Activated naive CD4-positive, alpha-beta T cell treated with anti-CD3 and anti-CD28 coated beads for 36 hours (primary cell): ENCODE measurements at places on chromosomes 5 and 9.

- peak; percentile 54 for DNase-seq
Measured at GRCh38 chr5:180688330-180689070, 39.1 kb upstream of the FLT4 start.

DNA sequence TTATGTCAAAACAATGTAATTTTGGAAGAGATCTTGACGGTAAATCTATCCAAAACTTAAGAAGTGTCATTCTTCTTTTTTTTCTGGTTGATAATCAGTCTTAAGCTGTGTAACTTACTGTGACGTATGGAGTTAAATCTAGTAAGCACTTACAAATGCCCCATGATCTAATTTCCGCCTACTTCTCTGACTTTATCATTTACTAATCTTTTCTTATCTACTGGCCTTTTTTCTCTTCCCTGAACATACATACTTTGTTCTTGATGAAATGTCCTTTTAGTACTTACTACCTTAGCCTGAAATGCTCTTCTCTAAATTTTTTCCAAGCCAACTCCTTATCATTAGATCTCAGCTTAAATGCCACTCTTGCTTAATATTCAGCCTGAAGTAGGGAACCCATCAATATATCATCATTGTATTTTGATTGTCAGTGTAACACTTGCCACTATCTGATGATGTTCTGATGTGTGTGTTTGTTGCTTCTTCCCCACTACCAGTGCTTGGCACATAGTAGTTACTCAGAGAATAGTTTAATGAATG is 27.6 kb downstream of the AP3S1 start:
- no peak for DNase-seq

GRCh38 chr5:76449606-76450005 is 46.5 kb downstream of the IQGAP2 start:
- no peak for DNase-seq

DNA sequence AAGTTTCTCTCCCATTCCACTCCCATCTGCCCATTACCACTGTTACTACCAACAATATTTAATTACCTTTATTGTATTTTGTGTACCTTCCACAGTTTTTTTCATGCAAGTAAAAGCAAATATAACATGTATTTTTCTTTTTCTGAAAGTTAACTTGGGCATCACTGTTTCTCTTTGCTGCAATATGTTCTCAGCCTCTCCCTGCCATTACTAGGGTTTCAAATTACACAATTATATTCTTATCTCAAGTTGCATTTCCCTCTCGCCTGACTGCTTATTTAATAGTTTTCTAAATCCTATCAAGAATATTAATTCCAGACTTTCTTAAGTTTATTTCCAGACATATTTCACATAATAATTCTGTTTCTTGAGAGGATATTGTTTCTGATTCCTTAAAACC is 46.9 kb upstream of the GAS1 start:
- no peak for DNase-seq

DNA sequence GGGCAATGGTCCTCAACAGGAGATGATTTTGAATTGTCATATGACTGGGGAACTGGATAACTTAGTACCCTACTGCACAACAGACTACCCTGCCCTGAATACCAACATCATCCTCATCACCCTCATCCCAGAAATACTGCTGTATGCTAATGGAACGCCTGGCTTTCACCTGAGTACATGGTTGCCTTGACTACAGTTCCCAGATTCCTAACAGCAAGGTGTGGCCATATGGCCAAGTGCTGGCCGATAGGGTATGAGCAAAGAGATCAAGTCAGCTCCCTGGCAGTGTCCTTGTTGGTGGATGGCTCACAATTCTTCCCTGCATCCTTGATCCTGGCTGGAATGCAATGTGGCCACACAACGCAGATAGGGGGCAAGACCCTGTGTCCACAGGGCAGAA is 31.2 kb upstream of the IRX2 start:
- DNase-seq = no peak

- DNase-seq = no peak
Measured at GRCh38 chr9:28547527-28547926, 974.2 kb upstream of the C9orf72 start.

DNA sequence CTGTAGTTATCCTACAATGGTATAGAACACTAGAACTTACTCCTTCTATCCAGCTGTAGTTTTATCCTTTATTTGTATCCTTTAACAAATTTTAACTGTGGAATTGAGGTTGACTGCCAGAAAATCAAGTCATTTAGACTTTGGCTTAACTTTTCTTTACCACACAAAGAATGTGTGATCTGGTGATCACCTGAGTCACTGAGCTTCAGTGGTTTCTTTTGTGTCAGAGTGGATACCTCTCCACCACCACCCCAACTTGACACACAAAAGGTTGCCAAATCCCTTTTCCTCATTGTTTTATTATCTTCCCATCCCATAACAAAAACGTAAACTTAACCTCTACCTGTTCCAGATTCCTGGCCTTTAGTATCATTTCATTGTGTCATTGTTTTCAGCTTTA is 5.5 kb downstream of the OTULIN start:
- DNase-seq = peak; percentile 31

GRCh38 chr5:135556620-135557019 is 20.9 kb upstream of the NEUROG1 start:
- no peak for DNase-seq

DNA sequence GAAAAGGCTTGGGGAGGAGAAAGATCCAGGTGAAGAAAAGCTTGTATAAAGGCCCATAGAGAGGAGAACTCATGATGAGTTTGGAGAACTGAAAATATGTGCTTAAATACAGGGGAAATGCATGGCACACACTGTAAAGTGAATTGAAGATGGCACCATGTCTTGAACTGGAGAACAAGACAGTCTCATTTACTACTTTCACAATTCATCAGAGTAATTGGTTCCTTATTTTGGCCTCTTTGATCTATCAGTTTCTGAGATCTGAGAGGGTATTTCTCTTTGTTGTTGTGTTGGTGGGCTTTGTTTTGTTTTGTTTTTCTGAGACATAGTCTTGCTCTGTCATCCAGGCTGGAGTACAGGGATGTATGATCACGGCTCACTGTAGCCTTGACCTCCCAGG is 98.2 kb downstream of the CEMIP2 start:
- no peak for DNase-seq

GRCh38 chr9:72486594-72486955 is 34.8 kb upstream of the TMC1 start:
- no peak for DNase-seq

DNA sequence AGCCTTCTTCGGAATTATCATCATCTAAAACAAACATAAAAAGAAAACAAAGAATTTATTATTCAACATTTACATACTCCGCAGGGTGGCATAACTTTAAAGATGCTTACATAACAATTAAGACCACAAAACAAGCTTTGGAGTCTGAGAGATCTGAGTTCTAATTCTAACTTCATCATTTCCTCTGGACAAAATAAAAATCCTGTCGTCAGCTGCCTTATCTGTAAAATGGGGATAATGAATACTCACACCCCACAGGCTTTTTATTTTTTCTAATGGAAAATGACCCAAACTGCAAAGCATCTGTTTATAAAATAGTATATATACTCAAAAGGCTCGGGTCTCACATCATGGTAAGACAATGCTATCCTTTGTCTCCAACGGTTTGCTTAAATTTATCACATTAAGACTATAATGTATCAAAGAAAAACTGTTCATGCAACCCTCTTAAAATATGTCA is 4.3 kb downstream of the ARRDC3 start:
- no peak for DNase-seq

- DNase-seq = no peak
Measured at GRCh38 chr9:77946969-77947620, 84.5 kb downstream of the GNAQ start.

DNA sequence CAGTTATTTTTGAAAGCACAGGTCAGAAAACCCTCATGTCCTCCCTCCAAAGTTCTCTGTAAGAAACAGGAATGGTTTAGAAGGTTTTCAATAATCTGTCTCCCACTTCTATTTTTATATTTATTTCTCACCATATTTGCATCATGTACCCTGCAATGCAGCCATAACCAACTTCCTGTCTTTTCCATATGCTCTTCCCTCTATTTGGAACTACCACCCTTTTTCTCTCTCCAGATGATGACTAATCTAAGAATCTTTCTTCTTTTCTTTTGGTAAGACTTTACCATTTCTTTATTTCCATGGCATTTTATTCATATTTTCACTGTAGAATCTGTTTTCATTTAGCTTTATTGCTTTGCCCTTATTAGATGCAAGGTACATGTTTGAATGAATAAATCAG is 33.9 kb downstream of the MAN2A1 start:
- DNase-seq = no peak

GRCh38 chr9:3321186-3321585 is 204.6 kb downstream of the RFX3 start:
- DNase-seq = no peak

- no peak for DNase-seq
Measured at GRCh38 chr5:168611165-168611564, 32.0 kb upstream of the PANK3 start.

- no peak for DNase-seq
Measured at GRCh38 chr9:130756037-130756436, 62.5 kb downstream of the EXOSC2 start.

- no peak for DNase-seq
Measured at GRCh38 chr9:126503333-126504085, 110.2 kb upstream of the LMX1B start.

DNA sequence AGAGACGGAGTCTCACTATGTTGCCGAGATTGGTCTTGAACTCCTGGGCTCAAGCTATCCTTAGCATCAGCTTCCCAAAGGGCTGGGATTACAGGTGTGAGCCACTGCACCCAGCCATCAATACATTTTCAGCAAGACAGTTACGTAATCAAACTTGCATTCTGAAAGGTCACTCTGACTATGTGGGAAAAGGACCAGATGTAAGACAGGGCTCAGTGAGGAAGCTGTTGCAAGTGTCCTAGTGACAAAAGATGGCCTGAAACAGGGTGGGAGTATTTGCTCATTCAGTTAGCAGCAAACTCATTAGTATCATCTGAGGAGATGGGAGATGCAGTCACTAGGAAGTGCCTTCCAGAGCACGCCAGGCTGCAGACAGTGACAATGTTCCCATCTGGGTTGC is 16.9 kb downstream of the MED27 start:
- no peak for DNase-seq

- no peak for DNase-seq
Measured at GRCh38 chr5:169050146-169050571, 250.8 kb downstream of the SLIT3 start.

GRCh38 chr5:65722575-65723403 is 784 bp downstream of the NLN start:
- no peak for DNase-seq

DNA sequence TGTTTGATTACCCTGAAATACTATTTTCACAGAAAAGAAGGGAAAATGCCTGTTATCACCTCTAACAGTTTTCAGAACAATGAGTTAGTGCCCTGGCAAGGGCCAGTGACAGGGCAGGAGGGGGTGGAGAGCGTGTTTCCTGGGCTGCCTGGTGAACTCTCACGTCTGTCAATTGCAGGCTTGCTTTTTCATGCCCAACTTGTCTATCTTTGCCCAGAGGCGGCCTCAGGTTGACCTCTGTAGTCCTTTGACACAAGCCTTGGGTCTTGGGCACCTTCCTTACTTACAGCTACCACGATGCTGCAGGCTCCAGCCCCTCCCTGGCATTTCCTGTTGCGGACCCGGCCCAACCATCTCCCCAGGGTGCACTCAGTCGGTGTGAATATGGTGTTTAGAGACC is 2.2 kb upstream of the CEL start:
- DNase-seq = peak; percentile 38

GRCh38 chr5:2906302-2907090 is 155.0 kb upstream of the IRX2 start:
- no peak for DNase-seq

DNA sequence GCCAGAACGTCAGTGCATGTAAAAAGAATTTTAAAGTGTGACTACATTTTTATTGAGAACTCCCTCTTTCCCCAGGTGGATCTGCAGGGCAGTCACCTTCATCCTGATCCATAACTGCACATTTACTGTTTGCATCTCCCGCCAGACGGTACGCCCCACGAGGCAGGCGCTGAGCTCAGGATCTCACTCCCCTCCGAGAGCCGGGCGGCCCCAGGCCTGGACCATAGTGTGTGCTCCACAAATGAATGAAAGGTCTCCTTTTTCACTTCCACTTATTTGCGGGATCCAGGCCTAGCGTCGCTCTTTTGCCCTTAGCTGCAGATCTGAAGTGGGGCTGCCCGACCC is 378 bp downstream of the DROSHA start:
- peak; percentile 29 for DNase-seq

GRCh38 chr5:149883550-149883949 is 61.0 kb downstream of the PDE6A start:
- no peak for DNase-seq

DNA sequence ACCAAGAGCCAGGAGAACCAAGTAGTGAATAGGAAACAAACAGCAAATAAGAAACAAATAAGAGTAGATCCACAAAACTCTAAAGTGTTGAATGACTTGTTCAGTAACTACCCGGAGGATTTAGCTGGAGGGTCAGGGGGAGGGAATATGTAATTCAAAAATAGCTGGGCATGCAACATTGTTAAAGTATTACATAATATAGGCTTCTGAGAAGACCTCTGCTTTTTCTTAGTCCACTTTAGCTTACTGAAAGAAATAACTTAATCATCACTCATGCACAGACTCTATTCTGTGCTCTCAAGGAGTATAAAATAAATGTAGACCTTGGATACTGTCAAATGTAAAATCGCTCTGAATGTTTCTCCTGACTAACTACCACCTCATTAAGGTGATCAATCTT is 183.2 kb upstream of the POU5F2 start:
- no peak for DNase-seq

GRCh38 chr9:114156657-114157421 is 1.5 kb downstream of the COL27A1 start:
- peak; percentile 21 for DNase-seq

- no peak for DNase-seq
Measured at GRCh38 chr9:124790301-124790700, 13.4 kb downstream of the OLFML2A start.

- no peak for DNase-seq
Measured at GRCh38 chr5:6520201-6520600, 71.5 kb downstream of the UBE2QL1 start.

GRCh38 chr5:30100929-30101328 is 1092.6 kb upstream of the CDH6 start:
- DNase-seq = no peak

- no peak for DNase-seq
Measured at GRCh38 chr9:104766025-104766424, 2.1 kb downstream of the NIPSNAP3B start.

DNA sequence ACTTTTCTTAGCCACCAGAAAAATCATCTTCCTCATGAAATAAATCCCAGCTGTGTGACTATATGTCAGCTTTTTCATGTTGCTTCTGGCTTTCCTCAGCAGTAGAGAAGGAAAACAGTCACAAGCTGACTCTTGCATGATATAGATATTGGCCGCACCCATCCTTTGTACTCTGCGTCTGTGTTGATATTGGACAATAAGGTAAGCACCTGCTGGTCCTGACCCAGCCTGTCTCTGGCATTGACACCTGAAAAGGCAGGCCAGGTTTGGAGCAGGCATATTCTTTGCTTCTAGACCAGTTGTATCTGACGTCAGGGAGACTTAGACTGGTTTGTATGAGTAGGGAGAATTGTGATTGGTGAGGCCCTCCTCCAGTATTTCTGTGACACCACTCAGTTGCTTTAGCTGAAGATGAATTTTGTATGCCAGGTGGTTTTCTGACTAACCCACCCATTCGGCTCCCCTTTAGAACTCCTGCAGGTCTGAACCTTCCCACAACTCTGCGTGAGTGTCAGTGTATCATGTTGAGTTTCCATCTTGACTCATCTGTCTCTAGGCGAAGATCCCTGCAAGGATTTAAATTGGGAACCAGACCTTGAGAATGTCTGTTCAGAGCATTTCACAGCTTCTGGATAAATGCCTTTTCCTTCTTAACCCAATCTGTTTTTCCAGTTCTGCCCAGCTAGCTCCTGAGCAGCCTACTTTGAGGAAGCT is 151.2 kb upstream of the RUSC2 start:
- no peak for DNase-seq

- DNase-seq = no peak
Measured at GRCh38 chr9:136476369-136477150, 6.3 kb downstream of the SEC16A start.
